ENCODE measurements at places on chromosomes 4 and X. TPM values are rescaled to one million over a fixed set of nuclear protein-coding genes. Genes with fewer than 3 reads are reported as not detected.

Gene NPY1R
- total RNA-seq: not detected

Gene LDOC1
- 6.9 TPM for total RNA-seq

Gene NHS
- 8.9 TPM for total RNA-seq

Gene PIN4
- total RNA-seq: 5.6 TPM

Gene IL13RA2
- not detected for total RNA-seq

Gene VSIG4
- not detected for total RNA-seq

Gene PAGE2
- total RNA-seq: not detected

Gene CLDN22
- not detected for total RNA-seq

Gene KCNE5
- 0.15 TPM for total RNA-seq

Gene CHRDL1
- not detected for total RNA-seq

Gene IL3RA
- total RNA-seq: not detected

Gene MTNR1A
- not detected for total RNA-seq

Gene VCX3A
- not detected for total RNA-seq

Gene TMPRSS11A
- total RNA-seq: not detected

Gene ARSJ
- 0.05 TPM for total RNA-seq

Gene RRH
- total RNA-seq: not detected

Gene TRIM60
- not detected for total RNA-seq

Gene ADH4
- not detected for total RNA-seq

Gene CT55
- total RNA-seq: not detected

Gene CISD2
- total RNA-seq: 25.7 TPM

Gene SULT1B1
- total RNA-seq: 4.3 TPM

Gene PABPC4L
- not detected for total RNA-seq

All from activated naive CD4-positive, alpha-beta T cell treated with anti-CD3 and anti-CD28 coated beads for 36 hours (primary cell).